T1000 (cell line): ENCODE measurements at places on chromosomes 5 and 9.

DNA sequence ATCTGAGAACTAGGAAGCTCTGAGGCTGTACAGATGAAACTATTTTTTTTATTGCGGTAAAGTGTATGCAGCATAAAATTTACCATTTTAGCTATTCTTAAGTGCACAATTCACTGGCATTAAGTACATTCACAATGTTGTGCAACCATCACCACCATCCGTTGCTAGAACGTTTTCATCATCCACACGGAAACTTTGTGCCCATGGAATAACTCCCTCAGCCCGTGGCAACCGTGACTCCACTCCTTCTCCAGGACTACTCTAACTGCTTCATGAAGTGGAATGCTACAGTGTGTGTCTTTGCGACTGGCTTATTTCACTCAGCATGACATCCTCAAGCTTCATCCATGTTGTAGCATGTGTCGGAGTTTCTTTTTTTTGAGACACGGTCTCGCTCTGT is 57.1 kb downstream of the COL23A1 start:
- no peak for DNase-seq

DNA sequence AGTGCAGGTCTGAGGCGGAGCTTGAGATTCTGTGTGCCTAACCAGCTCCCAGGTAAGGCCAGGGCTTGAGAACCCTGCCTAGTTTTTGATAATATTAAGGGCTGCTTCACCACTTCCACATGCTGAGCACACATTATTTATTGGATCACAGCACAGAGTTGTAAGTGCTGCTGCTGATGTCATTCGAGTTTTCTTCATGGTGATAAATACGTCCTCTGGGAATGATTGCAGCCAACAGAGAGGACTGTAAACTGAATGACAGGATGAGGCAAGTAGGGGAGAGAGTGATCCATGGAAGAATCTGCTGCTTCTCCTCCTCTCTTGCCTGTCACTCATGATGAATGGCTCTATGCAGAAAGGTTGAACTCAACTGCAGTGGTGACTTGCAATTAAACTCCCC is 77.9 kb upstream of the VPS13A start:
- no peak for DNase-seq

DNA sequence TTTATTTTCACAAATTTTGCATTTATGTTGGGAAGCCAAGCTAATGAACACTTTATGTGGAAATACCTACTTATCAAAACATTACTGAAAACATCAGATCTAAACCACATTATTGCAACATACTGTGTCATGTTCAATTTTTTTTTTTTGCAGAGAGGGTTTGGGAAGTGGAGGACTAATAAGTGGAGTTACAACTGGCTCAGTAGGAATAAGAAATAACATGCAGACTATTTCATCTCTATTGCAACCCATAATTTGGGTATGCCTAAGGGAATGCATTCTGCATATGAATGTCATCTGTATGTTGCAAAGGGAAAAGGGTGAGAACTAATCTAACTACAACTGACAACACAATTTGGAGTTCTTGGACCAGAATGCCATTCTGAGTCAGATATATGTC is 41.8 kb downstream of the APC start:
- no peak for DNase-seq

GRCh38 chr9:33250458-33250995 is 10.6 kb downstream of the SPINK4 start:
- no peak for DNase-seq

DNA sequence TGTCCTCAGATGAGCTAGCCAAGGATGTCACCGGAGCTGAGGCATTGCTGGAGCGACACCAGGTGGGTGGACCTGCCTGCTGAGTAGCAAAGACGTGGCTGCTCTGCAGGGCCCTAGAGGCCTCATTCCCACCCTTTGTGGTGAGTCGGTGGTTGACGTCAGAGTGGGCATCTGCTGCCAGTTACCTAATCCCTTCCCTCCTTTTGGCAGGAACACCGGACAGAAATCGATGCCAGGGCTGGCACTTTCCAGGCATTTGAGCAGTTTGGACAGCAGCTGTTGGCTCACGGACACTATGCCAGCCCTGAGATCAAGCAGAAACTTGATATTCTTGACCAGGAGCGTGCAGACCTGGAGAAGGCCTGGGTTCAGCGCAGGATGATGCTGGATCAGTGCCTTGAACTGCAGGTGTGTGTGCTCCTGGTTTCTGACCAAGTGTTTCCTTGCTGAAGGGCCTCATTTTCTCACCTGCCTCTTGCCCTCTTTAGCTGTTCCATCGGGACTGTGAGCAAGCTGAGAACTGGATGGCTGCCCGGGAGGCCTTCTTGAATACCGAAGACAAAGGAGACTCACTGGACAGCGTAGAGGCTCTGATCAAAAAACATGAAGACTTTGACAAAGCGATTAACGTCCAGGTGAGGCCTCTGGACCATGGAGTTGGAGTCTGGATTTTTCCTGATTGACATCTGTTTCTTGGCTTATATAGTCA is 48.9 kb downstream of the DYNC2I2 start:
- no peak for DNase-seq

DNA sequence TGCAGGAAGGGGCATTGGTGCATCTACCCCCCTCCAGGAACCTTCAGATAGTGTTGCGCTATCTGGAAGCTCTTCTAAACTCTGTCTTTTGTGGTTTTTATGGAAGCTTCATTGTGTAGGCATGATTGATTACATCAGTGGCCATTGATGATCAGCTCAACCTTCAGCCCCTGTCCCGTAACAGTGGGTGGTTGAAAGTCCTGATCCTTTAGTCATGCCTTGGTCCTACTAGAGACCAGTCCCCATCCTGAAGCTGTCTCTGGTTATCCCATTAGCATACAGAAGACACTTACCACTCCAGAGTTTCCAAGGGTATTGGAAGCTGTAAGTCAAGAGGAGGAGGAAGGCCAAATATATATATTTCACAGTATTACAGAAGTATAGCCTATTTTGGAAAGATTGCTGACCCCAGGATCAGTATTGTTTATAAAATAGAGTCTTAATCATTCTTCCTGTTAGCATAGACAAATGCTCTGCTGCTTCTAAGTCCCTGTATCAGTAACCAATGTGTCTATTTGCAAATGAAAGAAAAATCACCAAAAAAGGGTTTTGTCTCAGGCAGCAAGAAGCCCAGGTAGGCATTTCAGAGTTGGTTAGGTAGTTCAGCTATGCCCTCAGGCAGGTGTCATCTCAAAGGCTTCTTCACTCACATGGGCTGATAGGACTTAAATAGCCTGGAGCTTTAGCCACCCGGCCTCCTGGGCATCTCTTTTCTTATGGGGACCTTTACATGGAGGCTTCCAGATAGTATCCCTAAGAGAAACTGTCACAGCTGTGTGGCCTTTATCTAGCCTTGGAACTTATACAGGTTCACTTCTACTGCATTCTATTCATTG is 41.6 kb downstream of the SPIN1 start:
- DNase-seq: no peak

- no peak for DNase-seq
These were observed 96.7 kb upstream of the RETREG1 start for GRCh38 chr5:16713386-16713928.

- DNase-seq: no peak
These were observed 176.1 kb upstream of the RASEF start for GRCh38 chr9:83238871-83239640.

- DNase-seq: no peak
These were observed 382.6 kb downstream of the ADGRV1 start for GRCh38 chr5:90941002-90941720.

DNA sequence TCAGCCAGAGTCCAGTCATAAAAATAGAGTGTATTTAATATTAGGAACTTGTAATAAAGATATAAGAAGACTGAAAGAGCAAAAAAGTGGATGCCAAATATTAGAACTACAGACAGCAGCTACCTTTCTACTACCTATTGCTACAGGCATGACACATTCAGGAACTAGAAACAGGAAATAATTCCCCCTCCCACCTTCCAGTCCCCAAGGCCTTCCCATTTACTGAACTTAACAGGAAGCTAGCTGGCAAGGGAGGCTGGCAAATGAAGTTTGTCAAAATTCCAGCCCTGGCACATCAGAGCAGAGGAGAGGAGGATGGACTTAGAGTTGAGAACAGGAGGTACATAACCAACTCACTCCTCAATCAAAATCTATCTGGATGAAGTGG is 50.2 kb upstream of the RIC1 start:
- no peak for DNase-seq

GRCh38 chr9:36748322-36748899 is 175.7 kb downstream of the MELK start:
- peak; percentile 7 for DNase-seq

GRCh38 chr5:110514030-110514429 is 212.4 kb downstream of the TMEM232 start:
- DNase-seq: no peak

DNA sequence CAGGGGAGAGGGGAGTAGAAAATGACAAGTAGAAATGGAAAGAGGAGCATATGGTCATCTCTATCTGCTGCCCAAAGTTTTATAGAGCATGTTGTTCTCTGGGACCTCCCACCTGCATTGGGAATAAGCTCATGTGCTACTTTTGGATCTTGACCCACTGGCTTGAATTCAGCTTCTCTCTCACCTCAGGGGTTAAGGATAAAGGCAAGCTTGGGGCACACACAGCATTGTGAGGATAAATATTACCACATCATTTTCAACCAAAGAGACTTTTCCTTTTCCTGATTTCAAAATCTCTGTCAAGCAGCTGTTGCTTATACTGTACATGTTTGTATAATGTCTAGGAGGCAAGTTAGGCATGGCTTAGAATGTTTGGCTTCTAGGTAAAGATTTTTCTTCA is 16.6 kb downstream of the ATP10B start:
- DNase-seq: no peak

- no peak for DNase-seq
These were observed 36.5 kb upstream of the ANKDD1B start for GRCh38 chr5:75574791-75575190.

DNA sequence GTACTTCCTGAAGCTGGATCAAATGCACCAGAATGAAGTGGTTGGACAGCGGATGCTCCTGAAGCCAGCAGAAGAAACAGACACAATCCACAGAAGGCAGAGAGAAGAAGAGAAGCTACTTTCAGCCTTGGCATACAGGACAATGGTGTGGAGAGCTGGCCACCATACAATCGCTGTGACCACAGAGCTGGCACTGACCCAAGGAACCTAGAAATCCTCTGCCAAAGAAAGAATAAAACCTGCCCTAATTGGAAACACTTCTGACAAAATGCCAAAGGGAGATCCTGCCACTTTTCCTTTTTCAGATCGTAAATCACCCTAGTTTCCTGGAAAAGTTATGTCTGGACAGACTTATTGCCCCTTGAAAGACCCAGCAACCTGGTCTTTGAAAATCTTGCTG is 77.8 kb downstream of the BAAT start:
- no peak for DNase-seq

DNA sequence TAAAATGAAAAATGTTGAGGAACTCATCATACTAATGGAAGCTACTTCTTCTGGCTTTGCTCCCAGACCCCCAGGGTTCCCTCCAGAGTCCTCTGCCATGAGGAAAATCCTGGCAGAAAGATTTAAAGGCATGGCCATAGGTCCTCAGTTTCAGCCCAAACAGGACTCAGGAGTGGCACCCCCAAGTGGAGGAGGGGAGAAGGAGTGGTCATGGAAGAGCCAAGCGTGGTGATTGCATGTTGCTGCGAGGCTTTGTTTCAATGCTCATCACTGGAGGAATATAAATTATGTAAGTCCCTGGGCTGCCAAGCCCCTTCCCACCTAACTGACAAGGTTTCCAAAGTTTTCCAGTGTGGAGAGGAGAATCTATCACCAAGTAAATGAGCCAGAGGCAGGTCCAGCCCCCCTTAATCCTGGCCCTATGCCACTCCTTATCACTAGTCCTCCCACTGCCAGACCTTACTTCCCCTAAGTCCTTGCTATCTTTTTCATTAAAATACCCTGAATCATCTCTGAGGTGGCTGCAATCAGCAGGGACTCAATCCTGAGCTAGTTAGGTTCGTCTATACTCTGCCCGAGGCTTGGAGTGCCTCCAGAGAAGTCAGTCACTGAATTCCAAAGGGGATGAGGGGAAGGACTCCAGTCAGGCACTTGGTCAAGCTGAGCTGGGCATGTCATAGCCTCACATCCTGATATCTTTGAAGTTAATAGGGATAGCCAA is 70.7 kb upstream of the TAF1L start:
- peak; percentile 35 for DNase-seq

DNA sequence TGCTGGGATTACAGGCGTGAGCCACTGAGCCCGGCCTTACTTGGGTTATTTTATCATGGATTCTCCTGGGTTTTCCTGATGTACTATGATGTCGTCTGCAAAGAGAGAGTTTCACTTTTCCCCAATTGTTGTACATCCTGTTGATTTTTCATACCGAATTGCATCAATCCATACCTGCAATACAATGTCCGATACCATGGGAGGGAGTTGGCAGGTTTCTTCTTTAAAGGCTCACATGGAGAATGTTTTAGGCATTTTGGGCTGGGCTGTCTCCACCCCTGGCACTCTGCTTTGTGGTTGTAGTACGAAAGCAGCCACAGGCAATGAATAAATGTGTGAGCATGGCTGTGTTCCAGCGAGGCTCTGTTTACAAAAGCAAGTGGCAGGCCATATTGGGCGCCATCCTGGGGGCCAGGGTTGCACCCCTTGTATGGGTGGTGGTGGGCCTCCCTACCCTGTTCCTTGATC is 35.1 kb upstream of the EXOC3 start:
- DNase-seq: no peak

GRCh38 chr5:75734913-75735789 is 17.9 kb upstream of the POC5 start:
- no peak for DNase-seq

DNA sequence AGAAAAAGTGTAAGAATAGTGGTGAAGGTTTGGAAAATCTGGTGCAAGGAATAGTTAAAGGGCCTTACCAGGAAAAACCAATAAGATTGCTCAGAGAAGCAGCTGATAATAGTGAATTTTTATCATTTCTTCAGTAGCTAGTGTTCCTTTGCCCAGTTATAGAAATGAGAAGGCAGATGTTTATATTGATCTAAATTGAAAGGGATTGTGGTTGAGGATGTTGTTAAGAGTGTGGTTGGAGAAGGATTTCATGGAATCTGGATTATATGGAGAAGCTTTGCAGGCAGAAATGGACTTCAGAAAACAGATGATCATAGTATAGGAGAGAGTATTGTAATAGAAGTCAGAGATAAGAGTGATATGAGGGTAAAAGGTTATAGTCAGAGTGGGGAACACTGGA is 102.6 kb downstream of the XRCC4 start:
- no peak for DNase-seq

GRCh38 chr5:76790632-76791290 is 28.1 kb upstream of the F2RL1 start:
- DNase-seq: peak; percentile 60

- no peak for DNase-seq
These were observed 26.1 kb upstream of the RNU6ATAC start for GRCh38 chr9:134190232-134191121.

GRCh38 chr5:145683431-145683830 is 151.7 kb downstream of the PRELID2 start:
- no peak for DNase-seq
